Immature natural killer cell (primary cell): ENCODE measurements at places on chromosomes 2 and 18.

GRCh38 chr18:59783138-59783537 lies 85.9 kb upstream of the CCBE1 start:
- no peak for DNase-seq

- no peak for DNase-seq
Observed at GRCh38 chr18:63159590-63159989, 160.0 kb downstream of the BCL2 start.

- DNase-seq = no peak
Observed at GRCh38 chr2:171185941-171186340, 25.2 kb upstream of the TLK1 start.

DNA sequence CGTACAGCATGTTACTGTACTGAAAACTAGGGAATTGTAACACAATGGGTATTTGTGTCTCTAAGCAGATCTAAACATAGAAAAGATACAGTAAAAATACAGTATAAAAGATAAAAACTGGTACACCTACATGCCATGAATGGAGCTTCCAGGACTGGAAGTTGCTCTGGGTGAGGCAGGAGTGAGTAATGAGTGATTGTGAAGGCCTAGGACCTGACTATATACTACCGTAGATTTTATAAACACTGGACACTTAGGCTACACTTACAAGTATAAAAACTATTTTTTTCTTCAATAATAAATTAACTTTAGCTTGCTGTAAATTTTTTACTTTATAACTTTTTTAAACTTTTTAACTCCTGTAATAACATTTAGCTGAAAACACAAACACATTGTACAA lies 324.4 kb upstream of the TNP1 start:
- no peak for DNase-seq

DNA sequence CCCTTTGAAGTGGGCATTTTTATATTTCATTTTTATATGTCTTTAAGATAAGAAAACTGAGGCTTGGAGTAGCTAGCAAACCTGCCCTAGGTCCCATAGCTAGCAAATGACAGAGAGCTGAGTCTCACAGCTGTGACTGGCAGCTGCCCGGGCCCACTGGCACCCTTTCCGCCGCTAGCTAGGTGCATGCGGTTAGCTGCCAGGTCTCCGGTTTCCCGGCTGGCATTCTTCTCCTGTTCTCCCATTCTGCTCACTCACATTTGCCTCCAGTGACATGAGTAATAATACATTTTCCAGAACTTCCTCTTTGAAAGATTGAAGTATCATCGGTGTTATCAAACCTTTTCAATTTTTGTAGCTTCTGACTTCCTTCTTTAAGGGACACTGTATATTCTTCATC lies 38.7 kb downstream of the MTCL1 start:
- DNase-seq = no peak

GRCh38 chr2:138503087-138503442 lies 1.5 kb downstream of the SPOPL start:
- peak; percentile 7 for DNase-seq

- DNase-seq = no peak
Observed at GRCh38 chr2:120632796-120633646, 102.6 kb upstream of the GLI2 start.

GRCh38 chr2:7497178-7497577 lies 580.0 kb downstream of the RNF144A start:
- DNase-seq = no peak
